Activated CD4-positive, alpha-beta T cell treated with anti-CD3 and anti-CD28 coated beads for 24 hours (primary cell): ENCODE measurements at places on chromosomes 7 and 10.
A peak's percentile ranks its signal among the peaks of the same experiment; 100 is the strongest.

DNA sequence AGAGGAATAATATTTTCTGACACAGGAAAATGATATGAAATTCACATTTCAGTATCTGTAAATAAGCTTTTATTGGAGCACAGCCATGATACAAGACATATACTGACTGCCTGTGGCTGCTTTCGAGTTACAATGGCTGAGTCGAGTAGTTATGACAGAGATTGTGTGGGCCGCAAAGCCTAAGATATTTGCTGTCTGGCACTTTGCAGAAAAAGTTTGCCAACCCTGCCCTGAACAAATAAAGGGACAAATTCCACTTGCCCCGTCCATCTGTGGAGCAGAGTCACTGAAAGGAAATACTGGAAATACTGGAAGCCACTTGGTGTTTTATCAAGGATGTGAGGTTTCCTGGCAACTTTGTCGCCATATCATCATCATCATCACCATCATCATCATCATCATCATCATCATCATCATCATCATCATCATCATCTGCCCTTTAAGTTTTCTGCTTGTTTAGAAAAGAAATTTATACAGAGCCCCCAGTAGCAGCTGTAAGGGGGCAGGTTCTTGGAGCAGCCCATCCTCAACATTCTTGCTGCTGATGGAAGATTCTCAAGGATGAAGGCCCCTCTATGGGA is 85.8 kb downstream of the TCF7L2 start:
- no peak for DNase-seq

DNA sequence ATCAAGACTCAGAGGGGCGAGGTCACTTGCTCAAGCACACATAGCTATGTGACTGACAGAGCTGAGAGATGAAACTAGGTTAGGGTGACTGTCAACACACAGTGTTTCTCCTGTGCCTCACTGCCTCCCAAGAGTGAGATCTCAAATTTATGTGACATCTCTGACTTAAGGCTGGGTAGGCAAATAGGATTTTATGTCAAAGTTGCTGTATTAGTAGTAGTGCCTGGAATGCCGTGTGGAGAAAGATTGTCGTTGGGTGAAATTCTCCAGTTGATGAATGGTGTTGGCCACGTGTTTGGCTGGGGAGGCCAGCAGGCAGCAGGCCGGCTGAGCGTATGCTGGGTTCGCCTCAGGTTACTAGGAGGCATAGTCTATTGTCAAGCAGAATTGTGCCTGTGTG is 148.3 kb upstream of the BMPER start:
- DNase-seq = no peak

GRCh38 chr7:142554560-142555532 is 194.4 kb upstream of the PRSS1 start:
- no peak for DNase-seq

GRCh38 chr10:88728107-88728763 is 22.2 kb downstream of the LIPK start:
- peak; percentile 47 for DNase-seq

GRCh38 chr7:83697804-83698530 is 49.0 kb upstream of the SEMA3E start:
- DNase-seq = no peak

DNA sequence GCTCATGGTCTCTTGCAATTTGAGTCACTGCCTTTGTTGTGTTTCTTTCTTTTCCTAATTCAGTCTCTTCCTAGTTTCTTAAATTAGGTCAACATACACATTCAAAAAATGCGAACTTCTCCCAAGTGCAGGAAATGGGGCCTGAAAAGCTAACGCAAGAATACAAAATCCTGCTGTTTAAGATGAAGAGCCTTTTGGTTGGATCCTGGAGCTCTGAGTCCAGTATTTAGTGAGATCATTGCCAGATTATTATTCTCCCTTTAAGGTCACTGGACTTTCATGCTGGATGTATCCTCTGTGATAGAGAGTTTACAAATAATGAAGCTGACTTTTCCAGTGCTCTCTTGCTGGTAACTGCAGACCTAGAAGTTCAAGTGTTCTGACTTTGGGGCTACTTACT is 401.9 kb upstream of the MKI67 start:
- DNase-seq = no peak

DNA sequence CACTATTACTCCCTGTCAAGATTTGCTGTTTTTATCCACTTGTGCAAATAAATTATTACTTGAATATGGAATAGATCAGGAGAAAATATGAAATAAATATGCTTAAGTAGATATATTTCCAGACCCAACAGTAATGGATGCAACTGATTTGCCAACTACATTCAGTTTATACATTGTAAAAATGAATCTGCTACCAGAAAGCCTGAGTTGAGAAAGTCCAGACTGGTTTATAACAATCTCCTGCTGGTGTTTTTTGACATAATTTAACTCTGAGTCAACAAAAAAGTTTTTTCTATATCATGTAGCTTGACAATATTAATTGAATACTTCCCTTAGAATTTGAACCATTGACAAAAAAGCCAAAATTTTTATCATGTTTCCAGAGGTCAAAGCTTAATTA is 265.8 kb upstream of the SEMA3D start:
- no peak for DNase-seq

DNA sequence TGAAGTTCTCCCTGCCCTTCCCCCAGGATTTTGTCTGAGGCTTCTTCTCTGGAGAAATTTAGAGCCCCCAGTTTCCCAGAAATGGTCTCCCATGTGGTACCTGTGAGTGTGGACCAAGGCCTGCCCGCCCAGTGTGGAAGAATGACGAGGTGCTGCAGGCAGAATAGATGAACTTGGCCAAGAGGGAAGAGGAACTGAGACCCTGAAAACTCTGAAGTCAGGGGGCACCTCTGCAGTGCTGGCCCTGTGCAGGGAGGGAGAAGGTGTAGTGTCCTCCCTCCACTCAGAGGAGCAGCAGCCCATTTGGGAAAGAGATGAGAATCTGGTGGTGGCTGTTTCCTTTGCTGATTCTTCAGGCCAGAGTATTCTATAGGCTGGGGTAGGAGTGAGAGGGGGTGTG is 115.2 kb upstream of the PCGF5 start:
- DNase-seq = no peak

- DNase-seq = no peak
Measured at GRCh38 chr10:30007406-30007805, 52.0 kb downstream of the JCAD start.

DNA sequence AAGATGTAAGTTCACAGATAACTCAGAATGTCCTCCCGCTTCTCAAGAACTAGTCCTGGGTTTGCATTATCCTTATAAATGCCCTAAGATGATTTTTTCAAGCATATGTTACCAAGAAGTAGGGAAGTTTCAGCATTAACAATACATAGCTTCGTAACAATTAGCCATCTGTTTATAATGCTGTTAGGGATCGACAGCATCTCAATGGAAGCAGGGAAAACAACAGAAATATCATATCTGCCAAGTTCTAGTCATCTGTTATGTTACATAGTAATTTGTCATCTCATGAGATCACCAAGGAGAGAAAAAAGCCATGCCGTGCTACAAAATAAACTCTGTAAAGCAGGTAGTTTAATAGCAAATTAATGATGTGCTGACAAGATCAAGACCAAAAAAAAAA is 731.5 kb upstream of the C7orf33 start:
- no peak for DNase-seq

- DNase-seq = no peak
Measured at GRCh38 chr10:86188796-86189558, 177.6 kb downstream of the GRID1 start.

- DNase-seq = no peak
Measured at GRCh38 chr7:123748171-123748733, 551 bp downstream of the WASL start.

DNA sequence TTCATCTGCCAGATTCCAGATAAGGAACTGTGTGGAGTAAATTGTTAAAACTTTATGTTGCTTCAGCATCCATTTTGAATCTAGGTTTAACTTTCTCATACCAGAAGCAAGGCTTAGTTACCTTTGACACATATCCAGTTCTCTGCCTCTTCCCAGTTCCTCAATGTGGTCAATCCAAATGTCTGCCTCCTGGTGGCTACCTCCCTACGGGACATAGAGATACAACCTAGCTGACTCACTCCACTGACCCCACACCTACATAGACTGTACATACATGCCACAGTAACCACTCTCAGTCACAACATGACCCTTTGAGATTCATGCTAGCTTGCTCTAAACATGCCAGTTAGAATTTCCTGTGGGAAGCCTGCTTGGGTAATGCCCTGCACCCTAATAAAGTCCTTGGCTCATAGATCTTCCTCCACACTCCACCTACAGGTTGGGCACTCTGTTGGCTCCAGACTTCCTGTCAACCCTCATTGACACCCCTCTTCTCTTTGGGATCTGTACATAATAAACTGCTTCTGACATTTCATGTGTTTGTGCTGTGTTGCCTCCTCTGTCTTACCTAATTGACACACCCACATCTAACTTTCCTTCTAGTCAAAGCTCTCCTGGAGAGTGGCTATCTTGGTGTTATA is 278.1 kb downstream of the HTR7 start:
- DNase-seq = no peak

DNA sequence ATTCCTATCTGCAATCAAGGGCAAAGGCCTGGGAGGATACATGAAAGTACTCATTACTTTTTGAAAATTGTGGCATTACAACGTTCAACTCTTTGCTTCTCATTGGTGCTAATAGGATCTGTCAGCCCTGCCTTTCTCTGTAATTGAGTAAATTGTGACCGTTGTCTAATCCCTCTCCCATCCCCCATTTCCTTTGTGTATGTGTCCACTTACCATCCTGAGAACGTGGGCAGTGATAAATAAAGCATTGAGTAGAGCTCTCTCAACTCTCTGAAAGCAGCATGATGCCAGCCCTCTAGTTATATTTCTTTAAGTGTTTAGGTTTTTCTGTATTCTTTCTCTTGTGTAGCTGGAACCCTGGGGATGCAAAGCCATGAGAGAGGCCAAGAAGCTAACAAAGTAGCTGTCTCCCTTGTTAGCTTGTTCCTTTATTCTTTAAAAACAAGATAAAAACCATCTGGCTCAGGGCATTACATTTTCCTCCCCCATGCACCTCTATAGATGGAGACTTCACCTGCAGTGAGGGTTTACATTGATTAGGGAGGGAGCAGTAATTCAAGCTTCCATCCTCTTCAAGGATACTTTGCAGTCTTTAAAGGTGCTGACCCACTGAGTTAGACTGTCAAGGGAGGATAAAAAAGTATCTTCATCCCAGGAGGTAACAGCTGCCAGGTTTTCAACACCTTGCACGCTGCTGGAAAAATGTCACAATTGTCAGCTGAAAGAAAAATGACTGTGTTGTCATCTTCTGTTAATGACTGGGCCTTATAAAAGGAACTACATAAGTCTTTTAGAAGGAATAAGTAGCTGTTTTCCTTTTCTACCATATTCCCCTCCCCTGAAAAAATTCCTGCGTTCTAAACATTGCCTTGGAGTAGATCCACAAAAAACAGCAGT is 112.3 kb downstream of the BTRC start:
- no peak for DNase-seq

DNA sequence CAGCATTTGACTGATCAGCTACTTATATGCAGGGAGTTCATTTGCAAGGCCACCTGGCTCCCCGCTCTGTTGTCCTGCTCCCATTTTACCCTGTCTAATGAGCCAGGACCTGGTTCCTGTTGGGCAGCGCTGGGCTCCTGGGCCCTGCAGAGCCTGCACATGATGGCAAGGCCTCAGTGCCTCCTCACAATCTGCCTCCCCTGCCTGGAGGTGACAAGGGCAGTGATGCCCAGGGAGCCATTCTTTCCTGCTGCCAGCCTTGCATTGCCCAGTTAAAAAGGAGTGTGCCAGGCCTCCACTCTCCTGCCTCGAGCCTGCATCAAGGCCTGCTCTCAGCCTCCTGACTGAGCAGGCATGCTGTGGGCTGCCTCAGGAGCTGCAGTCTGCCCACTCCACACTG is 28.5 kb downstream of the CHAT start:
- no peak for DNase-seq
